ENCODE measurements at places on chromosomes 12 and 14.
A peak's percentile ranks its signal among the peaks of the same experiment; 100 is the strongest.

- DNase-seq: no peak
Observed at GRCh38 chr14:33377596-33378390, 439.1 kb downstream of the NPAS3 start.

DNA sequence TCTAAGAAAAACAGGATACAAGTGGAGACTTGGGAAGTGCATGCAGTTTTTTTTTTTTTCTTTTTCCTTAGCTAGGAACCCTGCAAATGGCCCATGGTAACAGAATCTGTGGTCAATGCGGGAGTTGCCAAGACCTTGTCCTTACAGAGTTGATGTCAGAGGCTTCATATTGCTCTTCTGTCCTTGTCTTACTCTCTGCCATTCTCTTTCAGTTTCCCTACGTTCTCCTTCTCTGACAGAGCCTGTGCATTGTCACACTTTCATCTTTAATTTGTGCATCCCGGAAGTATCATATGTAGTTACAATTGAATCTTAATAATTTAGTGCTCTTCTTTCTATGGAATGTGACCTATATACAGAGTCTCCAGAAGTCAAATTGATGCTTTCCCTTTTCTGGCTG, 986.9 kb downstream of the TMEM121 start:
- DNase-seq: no peak

DNA sequence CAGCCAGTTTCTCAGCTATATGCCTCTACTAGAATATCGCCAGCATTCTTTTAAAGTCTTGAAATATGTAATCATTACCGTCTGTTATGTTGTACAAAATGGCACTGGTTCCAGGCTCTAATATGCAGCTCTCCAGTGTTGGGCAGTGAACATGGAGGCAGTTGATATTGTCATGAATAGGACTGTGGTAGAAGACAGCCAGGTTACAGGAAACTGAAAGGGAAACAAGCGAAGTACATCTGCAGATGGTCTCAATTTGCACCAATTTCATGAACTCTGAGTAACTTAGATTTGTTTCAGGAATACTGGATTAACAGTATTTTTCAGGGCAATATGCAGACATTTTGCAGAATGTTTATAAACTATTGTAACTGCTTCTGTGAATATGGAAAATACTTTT, 13.4 kb upstream of the KLHL42 start:
- no peak for DNase-seq

DNA sequence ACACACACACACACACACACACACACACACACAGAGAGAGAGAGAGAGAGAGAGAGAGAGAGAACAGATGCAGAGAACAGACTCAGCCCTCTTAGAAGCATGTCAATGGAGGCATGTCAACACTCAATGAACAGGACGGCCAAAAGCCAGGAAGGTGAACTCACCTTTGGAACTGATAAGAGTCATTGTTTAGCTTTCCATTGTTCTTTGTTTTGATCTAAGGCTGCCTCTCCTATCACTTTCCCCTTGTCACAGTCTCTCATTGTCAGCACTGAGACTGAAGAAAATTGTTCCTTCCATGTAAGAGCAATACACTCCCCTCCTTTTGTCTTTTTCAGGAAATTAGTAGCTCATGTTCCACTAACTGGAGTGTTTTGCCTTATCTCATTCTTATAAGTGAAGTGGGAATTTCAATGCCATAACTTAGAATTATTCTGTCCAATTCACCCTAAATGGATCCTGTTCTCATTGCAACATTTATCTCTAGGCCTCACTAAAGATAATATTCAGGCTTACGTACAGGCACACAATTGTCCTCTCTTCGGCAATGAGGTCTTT, 218.0 kb downstream of the DUSP6 start:
- no peak for DNase-seq

DNA sequence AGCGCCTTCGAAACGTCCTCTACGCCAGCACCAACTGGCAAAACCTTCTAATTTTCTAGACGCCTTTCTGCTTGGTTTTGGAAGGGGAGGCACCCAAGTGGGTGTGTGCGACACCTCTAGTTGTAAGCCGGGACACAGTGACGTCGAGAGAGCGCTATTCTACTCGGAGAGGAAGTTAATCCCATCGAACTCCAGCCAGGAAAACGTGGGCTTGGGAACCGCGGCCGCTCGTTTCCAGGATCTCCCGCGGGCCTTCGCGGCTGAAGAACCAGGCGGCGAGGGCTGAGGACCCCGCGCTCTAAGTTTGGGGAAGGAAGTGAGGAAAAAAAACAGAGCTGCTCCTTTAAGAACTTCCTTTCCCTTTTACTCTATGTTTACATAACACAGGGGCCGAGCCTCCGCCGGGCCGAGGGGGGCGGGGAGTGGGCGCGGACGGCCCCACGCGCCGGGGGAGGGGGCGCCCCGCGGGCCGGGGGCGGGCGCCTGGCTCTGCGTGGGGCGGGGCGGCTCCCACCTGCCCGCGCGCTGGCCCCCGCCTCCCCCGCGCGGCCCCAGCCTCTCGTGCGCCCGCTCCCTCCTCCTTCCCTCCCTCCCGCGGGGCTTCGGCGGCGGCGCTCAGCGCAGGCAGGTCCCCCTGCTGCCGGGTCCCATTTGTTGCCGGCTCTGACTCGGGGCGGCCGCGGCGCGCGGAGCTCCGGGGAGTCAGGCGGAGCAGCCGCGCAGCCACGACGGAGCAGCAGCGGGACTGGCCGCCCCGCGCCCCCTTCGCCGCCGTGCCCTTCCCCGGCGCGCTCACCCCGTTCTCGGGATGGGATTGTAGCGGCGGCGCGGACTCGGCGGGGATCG, at the start of gene PELI2:
Gene PELI2, plus strand, starts transcription at position 647 of the 846 bp plus-strand sequence. CDS start 250 bp downstream, outside the sequence.
- DNase-seq: peak; percentile 64

- DNase-seq: no peak
Observed at GRCh38 chr14:80544366-80544765, 333.1 kb upstream of the DIO2 start.

All from activated CD8-positive, alpha-beta memory T cell treated with anti-CD3 and anti-CD28 coated beads for 4 hours (primary cell).